ENCODE measurements at places on chromosomes 16 and 17. TPM values are rescaled to one million over a fixed set of nuclear protein-coding genes. Genes with fewer than 3 reads are reported as not detected.

Gene HEATR9
- total RNA-seq = not detected

Gene SLFN14
- not detected for total RNA-seq

- no peak for DNase-seq
Observed at GRCh38 chr16:57023541-57024249, 34.3 kb downstream of the NLRC5 start.

DNA sequence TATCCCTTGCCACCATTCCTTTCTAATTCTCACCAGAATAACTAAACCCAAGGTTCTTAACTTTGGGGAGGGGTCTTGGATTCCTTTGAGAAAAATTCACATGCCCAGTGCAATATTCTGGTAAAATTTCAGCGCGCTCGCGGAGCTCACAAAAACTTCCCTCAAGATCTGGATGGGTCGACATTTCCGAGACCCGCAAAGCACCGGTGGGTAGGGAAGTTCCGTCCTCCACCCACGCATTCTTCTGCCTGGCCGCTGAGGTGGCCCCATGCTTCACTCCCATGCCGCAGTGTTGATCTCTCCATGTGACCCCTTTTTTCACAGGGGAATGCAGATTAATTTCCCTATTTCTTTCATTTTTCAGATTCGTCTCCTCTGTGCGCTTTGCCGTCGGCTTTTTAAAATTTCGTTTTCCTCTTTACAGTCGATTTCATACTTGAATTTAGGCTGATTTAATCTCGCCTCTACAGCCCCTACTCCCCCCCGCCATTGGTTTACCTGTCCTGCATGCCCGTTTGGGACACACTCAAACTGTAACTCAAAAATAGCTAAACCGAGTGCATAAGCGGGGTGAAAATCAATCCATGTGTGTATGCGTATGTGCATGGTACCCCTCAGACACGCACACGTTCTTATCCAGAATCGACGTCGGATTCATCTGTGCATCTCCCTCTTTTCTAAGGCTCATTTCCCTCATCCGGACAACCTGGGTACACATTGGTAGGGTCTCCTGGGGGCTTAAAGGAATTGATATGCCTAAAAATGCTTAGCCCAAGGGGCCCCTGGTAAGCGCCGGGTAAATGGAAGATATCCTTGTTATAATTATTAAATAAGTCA, 1.4 kb upstream of the SP6 start:
- DNase-seq = no peak

Measured in left ventricle myocardium inferior (tissue), 1 donor.